ENCODE measurements at places on chromosomes 6 and 20. TPM values are rescaled to one million over a fixed set of nuclear protein-coding genes. Genes with fewer than 3 reads are reported as not detected.

PRL gene
- not detected for total RNA-seq

GRCh38 chr6:136137008-136137692, 113.0 kb downstream of the MTFR2 start:
- no peak for DNase-seq

DNA sequence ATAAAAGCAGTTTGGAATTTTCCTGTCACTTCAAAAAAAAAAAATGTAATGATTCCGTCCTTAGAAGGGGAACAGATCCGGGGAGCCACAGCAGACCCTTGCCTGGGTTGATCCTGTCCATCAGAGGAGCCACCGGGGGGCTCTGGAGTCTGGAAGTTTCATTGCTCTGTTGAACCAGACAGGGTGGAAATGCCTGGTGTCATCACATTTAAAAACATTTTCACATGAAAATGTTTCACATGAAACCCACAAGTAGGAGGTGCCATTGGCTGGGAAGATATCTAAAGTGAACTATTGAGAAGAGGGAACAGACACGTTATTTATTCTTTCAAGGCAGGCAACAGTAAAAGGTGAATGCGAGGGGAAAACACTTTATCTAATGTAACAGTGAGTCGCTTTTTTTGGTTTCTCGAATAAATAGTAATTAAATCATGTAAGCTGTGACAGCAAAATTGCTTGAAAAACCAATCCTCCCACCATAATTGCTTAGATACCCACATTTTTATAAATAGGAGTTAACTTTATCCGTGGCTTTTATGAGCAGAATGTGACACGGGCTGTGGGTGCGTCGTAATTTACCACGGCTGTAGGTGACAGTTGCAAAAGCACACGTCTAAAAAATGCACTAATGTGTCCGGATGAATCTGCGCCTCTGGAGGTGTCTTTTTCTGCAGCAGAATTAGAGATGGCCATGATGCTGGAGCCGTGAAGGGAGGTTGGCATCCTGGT, 323.4 kb downstream of the TAF4 start:
- DNase-seq, result no peak

- no peak for DNase-seq
Observed at GRCh38 chr20:53853111-53853713, 217.2 kb downstream of the BCAS1 start.

ISM1 gene
- 7.4 TPM for total RNA-seq

GRCh38 chr6:16633961-16634360, 127.3 kb downstream of the ATXN1 start:
- no peak for DNase-seq
